ENCODE measurements at places on chromosomes 1 and 21.

DNA sequence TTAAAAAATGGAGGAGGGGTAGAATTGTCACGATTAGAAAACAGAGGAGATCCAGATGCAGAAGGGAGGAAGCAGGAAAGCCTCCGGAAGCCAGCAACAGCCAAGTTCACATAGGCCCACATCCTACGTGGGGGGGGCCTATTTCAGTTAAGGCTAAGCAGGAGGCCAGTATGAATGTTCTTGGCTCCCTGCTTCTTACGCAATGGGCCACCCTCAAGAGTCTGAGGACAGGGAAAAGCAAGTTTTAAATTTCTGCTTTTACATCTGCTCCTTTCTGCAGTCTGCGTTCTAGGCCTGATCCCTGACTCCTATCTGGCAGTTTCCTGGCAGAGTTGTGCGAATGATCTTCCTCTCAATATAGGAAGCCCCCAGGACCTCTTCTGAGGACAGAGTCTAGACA, 30.6 kb downstream of the RABIF start:
- DNase-seq, result no peak

DNA sequence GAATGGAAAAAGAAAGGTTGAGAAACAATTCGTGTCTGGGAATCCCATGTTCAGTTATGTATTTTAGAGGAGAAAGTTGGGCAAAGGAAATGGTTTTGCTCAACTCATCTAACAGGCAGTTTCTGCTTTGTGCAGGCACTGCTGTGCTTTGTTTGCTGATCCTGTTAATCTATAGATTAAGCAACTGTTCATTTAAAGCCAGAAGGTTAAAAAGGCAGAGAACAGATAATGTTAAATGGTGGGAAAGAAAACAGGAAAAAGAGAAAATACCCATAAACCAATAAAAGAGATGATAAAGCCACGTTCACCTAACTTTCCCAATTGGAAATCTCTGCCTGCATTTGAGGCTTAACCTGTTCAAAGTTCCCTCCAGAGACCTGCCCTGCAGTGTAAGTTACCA, 70.0 kb downstream of the APP start:
- DNase-seq, result no peak

DNA sequence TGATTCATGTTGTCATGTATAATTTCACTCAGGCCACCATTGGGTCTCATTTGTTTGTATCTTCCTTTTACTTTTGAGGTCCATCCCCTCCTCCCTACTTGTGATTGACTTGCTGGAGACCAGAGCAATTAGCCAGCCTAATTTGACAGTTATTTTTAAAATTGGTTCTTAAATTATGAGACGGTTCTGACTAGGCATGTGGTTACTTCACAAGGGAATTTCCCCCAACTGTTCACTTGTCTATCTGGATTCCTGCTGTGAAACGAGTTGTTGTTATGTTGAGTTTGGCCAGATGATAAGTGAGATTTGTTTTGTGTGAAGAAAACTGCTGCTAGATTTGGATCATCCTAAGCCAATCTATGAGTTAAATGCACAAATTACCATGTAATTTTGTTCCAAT, 359.1 kb downstream of the BARHL2 start:
- no peak for DNase-seq

- DNase-seq, result no peak
These were observed 27.5 kb upstream of the COL9A2 start for GRCh38 chr1:40344597-40344996.

DNA sequence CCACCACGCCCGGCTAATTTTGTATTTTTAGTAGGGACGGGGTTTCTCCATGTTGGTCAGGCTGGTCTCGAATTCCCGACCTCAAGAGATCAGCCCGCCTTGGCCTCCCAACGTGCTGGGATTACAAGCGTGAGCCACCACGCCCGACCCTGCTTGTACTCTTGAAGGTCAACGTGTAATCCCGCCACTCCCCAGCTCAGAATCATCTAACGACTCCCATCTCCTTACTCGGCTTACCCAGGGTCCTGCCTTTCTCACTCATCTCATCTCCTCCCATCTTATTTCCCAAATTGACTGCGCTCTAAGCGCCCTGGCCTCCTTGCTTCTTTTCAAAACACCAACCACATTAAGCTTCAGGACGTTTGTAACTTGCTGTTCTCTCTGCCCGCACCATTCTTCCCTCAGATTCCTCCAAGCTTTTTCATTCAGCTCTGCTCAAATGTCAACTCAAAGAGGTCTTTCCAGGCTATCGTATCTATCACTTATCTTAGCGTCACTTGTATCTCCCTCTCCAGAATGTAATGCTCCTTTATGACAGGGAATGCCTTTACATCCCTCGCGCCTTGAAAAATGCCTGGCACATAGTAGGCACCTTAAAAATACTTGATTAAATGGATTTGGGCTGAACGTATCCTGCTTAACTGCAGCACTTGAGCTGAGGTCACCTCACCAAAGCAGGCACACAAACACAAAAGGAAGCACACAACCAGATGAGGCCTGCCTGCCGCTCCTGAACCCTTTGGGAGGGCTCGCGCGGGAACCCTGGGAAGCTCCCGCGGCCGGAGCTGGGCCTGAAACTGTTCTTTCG, 1.4 kb upstream of the USP1 start:
- no peak for DNase-seq

GRCh38 chr21:35226968-35227744, 178.1 kb upstream of the RUNX1 start:
- peak; percentile 22 for DNase-seq

GRCh38 chr1:40984066-40984465, 4.6 kb downstream of the CTPS1 start:
- no peak for DNase-seq

GRCh38 chr1:244113532-244114320, 62.6 kb downstream of the ZBTB18 start:
- no peak for DNase-seq

DNA sequence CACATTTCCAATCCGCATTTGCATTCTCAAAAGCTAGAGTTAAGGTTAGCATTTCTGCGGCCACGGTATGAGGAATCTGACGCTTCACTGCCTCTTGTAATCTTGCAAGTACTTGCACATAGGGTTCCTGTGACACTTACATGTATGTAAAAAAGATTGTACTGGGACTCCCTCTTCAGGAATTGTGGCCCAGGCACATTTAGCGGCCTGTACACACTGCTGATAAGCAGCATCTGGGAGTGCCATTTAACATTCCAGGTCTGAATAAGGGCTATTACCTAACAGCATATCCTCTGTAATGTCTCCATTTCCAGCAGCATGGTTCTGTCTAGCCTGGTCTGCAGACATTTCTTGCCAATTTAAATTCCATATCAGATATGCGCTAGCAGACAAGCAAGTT, 75.7 kb downstream of the AXDND1 start:
- no peak for DNase-seq

DNA sequence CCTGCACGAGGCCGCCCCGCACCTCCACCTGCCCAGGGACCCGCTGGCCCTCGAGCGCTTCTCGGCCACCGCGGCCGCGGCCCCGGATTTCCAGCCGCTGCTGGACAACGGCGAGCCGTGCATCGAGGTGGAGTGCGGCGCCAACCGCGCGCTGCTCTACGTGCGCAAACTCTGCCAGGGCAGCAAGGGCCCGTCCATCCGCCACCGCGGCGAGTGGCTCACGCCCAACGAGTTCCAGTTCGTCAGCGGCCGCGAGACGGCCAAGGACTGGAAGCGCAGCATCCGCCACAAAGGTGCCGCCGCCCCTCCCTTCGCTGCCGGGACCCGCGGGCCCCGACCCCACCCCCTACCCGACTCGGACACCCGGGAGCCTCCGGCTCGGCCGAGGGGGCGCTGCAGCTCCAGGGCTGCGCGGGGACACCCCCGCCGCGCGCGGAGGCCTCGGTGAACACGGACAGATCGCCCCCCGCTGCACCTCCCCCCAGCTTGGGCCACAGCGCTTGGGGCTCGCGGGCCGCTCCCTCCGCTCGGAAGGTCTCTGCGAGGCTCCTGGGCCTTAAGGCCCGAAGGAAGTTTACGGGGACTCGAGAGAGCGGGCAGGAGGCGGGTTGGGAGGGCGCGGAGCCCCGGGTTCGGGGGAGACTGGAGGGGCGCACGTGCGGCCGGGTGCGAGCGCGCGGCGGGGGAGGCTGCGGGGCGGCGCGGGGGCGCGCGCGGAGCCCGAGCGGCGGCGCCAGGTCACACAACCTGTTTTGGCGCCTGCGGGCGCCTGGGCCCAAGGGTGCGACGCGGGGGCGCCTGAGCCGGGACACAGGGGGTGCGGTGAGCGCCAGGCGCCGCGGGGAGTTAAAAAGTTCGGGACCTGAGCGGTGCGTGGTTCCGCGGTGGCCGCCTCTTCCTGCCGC, 1.2 kb downstream of the SAMD11 start:
- DNase-seq, result no peak

- no peak for DNase-seq
These were observed 190.5 kb downstream of the GABPA start for GRCh38 chr21:25925064-25925800.
